ENCODE measurements at places on chromosomes 11 and 22.

GRCh38 chr11:128688031-128688713 lies 5.7 kb upstream of the FLI1 start:
- no peak for DNase-seq

DNA sequence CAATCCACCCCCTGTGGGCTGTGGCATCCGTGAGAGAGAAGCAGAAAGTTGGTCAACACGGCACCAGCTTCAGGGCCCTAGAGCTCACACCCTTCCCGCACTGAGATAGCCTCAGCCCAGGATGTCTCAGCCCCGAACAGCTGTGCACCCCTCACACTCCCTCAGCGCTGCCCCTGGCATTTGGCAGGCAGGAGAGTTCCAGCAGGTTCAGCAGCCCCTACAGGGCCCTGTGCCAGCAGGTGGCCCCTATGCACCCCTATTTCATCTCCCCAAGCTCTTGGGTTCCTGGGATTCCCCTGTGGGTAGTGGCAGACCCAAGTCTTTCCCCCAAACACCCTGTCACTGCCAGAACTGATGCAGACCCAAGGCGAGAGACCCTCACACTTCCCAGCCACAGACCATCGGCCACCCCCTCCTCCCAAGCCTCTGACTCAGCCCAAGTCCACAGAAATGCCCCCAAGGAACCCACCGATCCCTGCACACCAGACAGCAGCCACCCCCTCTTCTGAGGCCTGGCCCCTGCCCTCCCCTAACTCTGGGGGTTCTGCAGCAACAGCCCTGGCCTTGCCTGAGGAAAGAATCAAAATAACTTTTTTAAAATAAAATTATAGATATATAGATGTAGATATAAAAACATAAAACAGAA lies 183.6 kb downstream of the IGLL1 start:
- peak; percentile 33 for DNase-seq

DNA sequence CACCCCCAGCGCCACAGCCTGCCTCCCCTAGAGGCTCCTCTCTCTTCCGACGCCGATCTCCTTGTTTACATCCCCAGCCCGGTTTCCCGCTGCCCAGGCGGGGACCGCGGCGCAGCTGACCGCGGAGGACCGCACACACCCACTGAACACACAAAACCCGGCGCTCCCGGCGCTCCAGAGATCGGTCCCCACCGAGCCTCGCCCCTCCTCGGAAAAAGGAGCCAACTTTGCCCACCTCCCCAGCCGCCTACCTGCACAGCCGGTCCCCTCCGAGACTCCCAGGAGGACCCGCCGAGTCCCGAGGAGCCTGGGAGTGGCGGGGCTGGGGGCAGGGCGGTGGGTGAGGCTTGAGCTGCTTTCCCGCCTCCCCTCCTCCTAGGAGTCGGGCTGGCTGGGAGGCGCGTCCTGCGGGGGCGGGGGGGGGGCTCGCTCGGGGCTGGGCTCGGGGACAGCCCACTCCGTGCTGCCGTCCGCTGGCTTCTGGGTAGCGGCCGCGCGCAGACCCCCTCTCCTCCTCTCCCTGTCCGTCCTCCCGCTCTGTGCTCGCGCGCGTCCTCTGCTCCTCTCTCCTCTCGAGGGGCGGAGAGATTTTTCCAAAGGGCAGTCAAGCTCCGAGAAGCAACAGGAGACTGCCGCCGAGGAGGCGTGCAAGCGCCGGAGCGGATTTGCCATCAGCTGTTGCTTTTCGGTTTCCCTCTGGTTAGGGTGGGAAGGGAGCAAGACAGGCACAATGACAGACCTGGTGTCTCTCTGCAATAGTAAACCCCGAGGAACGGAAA lies at the start of gene FXYD6:
FXYD6 (minus strand) TSS at position 318 of the 779 bp plus-strand sequence. CDS start 33,882 bp downstream, outside the sequence.
- DNase-seq = peak; percentile 52

- no peak for DNase-seq
These were observed 70.8 kb downstream of the PANX1 start for GRCh38 chr11:94199136-94200130.

- no peak for DNase-seq
These were observed 54.1 kb upstream of the SLC36A4 start for GRCh38 chr11:93251922-93252321.

- no peak for DNase-seq
These were observed 20.9 kb downstream of the ACAT1 start for GRCh38 chr11:108142304-108142703.

GRCh38 chr11:116657842-116658825 lies 114.7 kb downstream of the BUD13 start:
- no peak for DNase-seq

DNA sequence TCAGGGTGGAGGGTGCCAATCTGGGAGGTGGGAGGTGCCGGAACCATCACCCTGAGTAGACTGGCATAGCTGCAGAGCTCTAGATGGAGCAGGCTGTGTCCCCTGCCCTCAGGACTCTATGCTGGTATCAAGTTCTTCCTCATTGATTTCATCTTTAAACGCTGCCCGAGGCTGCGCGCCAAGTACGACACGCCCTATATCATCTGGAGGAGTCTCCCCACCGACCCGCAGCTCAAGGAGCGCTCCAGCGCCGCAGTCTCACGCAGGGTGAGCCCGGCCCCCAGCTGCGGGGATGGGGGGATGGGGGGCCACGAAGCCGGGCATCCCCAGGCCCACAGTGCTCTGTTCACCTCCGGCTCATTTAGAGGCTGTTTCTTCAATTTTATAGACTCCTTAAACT lies 52.5 kb downstream of the GRAMD4 start:
- no peak for DNase-seq

GRCh38 chr11:128291007-128291406 lies 296.4 kb downstream of the ETS1 start:
- DNase-seq = no peak

- DNase-seq = peak; percentile 61
These were observed 22.8 kb downstream of the PIM3 start for GRCh38 chr22:49983148-49984042.

GRCh38 chr11:61879152-61879551 lies 12.2 kb downstream of the FADS3 start:
- no peak for DNase-seq

GRCh38 chr11:33742249-33742851 lies 6.1 kb upstream of the CD59 start:
- no peak for DNase-seq

DNA sequence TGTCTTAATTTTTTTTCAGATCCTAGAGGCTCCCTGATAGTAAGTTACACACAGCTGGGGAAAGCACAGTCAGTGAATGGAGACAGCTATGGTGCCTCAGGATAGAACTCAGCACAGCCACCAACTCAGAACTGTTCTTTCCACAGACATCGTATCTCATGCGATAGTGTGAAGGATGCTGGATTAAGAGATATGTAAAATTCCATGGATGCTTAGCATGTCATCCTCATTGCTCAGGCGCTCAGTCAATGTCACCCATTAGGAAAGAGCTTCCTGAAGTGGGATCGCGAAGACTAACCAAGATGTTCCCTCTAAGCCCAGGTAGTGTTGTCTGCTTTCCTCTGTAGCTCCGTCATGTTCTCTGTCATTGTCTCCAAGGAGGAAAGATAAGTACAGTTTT lies 1000.4 kb downstream of the OPCML start:
- DNase-seq = no peak

DNA sequence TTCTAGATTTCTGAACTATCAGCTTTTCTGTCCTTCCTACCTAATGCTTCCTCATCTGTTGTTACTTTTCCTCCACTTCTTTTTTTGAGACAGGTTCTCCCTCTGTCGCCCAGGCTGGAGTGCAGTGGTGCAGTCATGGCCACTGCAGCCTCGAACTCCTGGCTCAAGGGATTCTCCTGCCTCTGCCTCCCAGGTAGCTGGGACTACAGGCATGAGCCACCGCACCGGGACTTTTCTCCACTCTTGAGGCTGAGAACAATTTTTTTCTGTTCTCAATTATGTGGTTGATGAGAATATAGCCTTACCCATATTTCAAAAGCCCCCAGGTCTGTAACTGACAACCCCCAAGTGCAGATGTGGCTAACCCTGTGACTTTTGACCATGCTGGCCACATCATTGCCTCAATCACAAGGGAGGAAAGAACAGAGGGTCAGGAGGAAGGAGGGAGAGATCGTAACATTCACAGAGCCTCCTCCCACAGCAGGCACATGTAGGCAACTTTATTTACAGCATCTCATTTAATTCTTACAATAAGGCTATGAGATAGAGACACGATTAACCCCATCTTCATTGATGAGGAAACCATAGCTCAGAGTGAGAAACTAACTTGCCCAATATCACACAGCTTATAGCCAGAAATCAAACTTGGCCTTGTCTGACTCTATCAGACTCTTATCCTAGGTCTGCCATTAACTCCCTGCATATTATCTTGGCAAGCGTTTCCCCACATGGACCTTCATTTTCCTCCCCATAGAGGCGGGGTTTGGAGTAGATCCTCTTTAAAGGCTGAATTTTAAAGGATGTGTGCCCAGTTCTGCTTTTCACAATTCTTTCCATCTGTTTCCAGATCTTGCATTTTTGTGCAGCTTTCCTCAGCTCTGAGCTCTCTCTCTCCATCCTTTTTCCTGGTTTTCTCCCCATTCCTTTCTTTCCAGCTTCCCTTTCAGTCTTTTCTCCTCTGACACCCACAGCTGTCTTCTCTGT lies 9.6 kb downstream of the POU2F3 start:
- DNase-seq = no peak

DNA sequence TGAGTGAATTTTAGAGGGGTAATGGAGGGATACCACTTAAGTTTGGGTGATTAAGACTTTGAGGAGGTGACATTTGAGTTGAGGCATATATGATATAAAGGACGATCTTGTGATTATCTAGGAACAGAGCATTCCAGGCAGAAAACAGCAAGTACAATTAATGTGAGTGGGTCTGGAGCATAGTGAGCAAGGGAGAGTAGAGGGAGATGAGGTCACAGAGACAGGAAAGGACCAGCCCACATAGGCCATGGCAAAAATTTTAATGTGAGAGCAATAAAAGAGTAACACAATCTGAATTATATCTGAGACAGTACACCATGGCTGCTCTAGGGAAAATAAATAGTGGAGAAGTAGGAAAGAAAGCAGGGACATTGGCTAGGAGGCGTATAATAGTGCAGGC lies 14.5 kb upstream of the HSPA8 start:
- no peak for DNase-seq

DNA sequence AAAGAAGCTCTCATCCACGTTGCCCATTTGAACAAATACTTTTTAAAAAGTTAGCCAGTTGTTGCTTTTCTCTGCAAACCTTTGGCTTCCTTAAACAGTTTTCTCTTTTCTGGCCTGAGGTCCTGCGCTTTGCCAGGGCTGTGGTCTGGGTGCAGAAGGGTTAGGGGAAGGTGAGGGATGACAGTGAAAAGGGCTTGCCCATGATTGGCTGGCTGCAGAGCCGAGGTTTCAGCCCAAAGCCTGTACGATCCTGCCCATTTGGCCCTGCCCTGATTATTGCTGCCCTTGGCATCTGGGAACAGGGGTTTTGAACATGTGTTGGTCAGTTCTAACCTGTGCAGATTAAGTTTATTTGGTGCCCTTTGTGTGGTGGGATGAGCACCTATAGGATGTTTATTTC lies 1.5 kb downstream of the INCENP start:
- no peak for DNase-seq

DNA sequence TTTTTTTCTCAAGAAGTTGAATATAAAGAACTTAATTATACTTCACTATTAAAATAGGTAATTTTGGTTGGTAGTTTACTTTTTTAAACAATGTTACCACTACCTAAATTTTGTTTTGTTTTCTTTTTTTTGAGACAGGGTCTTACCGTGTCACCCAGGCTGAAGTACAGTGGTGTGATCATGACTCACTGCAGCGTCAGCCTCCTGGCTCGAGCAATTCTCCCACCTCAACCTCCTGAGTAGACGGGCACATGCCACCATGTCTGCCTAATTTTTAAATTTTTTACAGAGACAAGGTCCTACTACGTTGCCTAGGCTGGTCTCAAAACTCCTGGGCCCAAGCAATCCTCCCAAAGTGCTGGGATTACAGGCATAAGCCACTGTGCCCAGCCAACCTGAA lies 17.6 kb downstream of the SPCS2 start:
- DNase-seq = no peak

DNA sequence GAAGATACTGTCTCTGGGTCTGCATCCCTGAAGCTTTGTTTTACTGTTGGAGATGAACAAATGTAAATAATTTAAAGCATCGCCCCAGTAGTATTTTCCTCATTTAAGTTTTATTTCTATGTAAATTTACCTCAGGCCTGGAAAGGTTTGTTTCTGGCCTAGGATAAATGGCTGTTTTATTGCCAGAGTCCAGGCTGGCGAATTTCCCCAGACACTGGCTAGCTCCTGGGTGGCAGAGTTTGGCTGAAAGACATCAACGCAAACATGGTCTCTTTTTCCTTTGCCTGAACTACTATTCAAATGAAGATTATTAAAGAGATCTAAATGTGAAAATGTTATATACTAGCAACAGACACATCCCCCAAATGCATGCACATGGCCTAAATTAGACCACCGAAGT lies 136.7 kb upstream of the SESN3 start:
- no peak for DNase-seq

GRCh38 chr11:6268820-6269219 lies 9.2 kb downstream of the CCKBR start:
- DNase-seq = no peak

DNA sequence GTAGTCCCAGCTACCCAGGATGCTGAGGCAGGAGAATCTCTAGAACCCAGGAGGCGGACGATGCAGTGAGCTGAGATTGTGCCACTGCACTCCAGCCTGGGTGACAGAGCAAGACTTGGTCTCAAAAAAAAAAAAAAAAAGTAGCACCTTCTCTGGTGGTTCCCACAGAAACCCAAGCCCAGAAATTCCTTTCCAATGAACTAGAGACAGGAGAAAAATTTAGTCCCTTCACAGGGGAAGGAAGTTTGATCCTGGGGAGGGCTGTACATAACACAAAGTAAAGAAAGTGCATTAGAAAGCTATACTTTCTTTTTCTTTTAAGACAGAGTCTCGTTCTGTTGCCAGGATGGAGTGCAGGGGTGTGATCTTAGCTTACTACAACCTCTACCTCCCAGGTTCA lies 25.5 kb upstream of the APOA1 start:
- DNase-seq = no peak

GRCh38 chr11:104104664-104105063 lies 59.3 kb downstream of the PDGFD start:
- no peak for DNase-seq

GRCh38 chr22:30045901-30046715 lies 34.2 kb upstream of the HORMAD2 start:
- no peak for DNase-seq

- DNase-seq = no peak
These were observed 431.4 kb upstream of the CCDC90B start for GRCh38 chr11:83717537-83717936.

- DNase-seq = no peak
These were observed 14.0 kb upstream of the ARHGAP8 start for GRCh38 chr22:44738347-44738715.

GRCh38 chr11:36229091-36229705 lies 60.0 kb downstream of the COMMD9 start:
- DNase-seq = no peak

DNA sequence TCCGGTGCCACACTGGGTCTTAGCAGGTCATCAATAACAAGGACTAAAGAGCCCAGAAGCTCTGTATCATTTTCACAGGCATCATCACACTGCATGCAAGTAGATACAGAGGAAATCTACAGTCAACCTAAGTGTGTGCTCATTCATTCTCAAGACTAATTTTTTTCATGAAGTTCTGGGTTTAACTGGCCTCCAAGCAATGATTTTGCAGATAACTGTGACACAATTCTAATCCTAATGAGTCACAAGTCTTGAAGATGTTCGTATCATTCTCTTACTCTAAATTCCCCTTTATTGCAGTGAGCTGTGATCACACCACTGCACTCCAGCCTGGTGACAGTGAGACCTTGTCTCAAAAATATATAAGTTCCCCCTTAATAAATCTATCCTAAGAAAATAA lies 2.5 kb downstream of the OR52W1 start:
- no peak for DNase-seq

Data from psoas muscle (tissue), 8 donors.